NCI-H2029 treated with DMSO at 0.1 percent for 48 hours (cell line): ENCODE measurements at places on chromosomes 12 and 14.

DNA sequence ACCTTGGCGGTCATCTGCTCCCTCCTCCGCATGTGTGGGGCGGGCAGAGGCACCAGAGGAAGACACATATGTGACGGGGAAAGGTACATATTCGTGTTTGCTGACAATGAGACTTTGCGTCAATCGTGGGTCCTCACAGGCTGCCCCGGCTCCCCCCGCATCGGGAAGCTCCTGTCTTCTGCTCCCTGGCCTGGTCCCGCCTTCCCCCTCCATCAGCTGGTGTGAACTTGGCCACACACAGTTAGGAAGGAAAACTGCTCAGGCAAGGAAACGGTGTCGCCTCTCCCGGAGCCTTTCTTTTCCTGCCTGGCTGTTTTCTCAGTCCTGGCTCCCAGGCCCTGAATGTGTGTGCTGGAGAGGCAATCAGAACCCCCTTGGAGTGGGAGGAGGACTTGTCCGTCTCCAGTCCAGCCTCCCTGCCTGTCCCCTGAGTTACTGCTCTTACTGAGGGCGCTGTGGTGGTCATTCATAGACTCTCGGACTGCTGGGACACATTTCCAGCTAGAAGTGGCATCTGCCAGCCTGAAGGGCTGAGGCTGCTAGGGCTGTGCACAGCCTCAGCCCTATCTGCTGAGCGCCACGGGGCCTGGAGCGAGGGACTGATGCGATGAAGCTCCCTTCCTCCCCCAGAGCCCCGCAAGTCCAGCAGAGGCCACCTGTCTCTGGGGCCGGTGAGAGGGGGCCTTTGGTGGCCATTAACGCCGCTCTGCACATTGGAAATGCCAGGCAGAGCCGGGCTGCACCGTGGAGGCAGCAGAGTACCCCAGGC, 44.2 kb upstream of the TSPAN9 start:
- no peak for DNase-seq

- DNase-seq = no peak
Measured at GRCh38 chr12:92546259-92546634, 156.5 kb upstream of the PLEKHG7 start.

DNA sequence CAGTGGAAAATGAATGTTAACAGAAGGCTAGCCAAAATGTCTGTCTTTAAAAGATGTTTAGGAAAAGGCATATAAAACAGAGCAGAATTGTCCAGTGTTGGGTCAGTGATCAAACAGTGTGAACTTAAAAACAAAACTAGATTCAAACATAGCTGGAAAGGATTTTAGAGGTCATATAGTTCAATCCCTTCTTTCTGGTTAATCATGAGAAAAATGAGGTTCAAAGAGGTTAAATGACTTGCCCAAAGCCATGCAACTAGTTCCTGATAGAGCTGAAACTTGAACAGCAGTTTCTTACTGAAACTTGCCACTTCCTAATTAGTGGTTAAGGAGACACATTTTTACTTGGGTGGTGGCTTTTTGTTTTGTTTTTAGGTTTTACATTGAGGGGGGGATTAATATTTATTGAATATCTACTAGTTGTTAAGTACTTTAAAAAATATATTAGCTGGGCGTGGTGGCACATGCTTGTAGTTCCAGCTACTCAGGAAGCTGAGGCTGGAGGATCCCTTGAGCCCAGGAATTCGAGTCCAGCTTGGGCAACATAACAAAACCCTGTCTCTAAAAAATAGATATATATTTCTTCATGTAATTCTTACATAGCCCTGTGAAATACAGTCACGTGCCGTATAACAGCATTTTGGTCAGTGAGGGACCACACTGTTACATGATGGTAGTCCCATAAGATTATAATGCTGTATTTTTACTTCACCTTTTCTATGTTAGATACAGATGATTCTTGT, 20.4 kb downstream of the ACVR1B start:
- no peak for DNase-seq

DNA sequence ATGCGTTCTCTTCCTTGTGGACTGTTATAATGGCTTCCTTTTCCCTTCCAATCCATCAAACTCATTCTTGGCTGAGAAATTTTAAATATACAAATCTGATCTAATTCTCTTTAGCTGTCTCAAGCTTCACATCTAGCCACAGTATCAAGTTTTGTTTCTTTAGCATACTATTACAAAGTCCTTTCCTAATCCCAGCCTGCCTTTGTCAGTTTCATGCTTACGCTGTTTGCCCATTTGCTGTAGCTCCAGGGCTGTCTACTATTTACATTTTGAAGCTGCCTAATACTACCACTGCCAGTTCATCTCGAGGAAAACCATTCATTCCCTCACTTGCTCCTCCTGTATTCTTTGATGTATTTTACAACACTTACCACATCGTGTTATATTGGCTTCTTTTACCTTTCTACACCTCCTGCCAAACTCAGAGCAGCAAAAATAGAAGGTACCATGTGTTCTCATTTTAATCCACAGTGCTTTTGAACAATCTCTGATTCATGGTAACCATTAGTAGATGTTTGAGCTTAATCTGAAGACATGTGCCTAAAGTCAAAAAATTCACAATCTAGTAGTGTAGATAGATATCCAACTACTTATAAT, 42.9 kb downstream of the ARID4A start:
- no peak for DNase-seq

- no peak for DNase-seq
Measured at GRCh38 chr12:32895688-32896431, 717 bp downstream of the PKP2 start.

DNA sequence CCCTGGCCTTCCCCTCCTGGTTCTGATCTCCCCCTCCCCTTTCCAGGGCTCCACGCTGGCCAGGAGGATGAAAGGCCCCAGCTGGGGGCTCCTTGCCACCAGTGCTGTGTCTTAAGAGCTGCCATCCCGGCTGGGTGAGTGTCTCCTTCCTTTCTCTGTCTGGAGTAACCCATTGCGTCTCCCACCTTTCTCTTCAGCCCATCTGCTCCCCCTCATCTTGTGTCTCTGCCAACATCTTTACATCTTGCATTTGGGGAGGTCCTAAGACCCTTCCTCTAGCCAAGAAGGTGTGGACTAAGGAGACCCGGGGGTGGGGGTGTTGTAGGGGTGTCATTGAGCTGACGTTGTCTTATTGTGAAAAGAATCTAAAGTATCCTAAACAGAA, 505 bp downstream of the BCL2L2 start:
- no peak for DNase-seq

GRCh38 chr14:70358631-70359030, 852 bp downstream of the COX16 start:
- DNase-seq = no peak

- DNase-seq = peak; percentile 50
Measured at GRCh38 chr12:127165567-127166392, 1101.2 kb upstream of the TMEM132C start.
